ENCODE measurements at places on chromosomes 5 and 9.

- DNase-seq = no peak
Observed at GRCh38 chr9:94666364-94667099, 27.2 kb upstream of the FBP1 start.

GRCh38 chr9:34374905-34375552, 1.7 kb downstream of the MYORG start:
- DNase-seq = no peak

- no peak for DNase-seq
Observed at GRCh38 chr9:109328978-109329637, 8.2 kb upstream of the EPB41L4B start.

GRCh38 chr9:98732801-98733200, 24.1 kb upstream of the GABBR2 start:
- DNase-seq = no peak

GRCh38 chr5:135073761-135074345, 39.8 kb upstream of the PITX1 start:
- DNase-seq = no peak

- no peak for DNase-seq
Observed at GRCh38 chr9:70484232-70485130, 70.0 kb upstream of the KLF9 start.

DNA sequence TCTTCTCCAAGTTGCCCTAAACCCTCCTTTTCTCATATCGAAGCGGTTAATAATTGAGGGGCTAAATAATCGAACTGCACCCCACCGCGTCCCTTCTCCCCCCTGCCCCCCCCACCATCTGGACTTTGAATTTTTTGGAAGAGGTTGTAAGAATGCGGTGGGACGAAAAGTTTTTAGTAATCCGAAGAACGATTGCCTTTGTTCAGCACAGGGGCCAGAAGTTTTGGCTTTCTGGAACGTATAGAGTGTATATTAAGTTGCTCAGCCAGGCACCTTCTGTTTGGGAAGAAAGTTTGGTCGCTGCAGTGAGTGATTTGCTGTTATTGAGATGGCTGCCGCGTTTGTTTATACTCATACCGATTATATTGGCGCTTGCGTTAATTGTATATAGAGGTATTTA, 518 bp downstream of the ERBIN start:
- no peak for DNase-seq

GRCh38 chr9:7592321-7593316, 207.0 kb downstream of the DMAC1 start:
- DNase-seq = no peak

- DNase-seq = no peak
Observed at GRCh38 chr5:177435847-177436536, 9.5 kb downstream of the GRK6 start.

DNA sequence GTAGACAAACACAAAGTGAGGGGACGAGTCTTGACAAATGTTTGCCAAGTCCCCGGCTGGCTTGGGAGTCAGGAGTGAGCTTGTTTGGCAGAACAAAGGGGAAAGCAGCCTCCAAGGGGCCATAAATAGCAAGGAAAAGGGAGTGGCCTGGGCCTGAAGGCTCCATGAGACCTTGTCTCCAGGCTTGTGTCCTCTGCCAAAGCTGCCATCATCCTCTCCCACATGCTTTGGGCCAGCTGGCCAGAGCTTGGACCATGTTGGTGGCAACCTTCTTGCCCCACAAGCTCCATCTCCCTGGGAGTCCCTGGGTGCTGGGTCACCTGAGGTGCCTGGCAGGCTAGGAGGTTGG, 13.3 kb upstream of the PITX1 start:
- DNase-seq = no peak

DNA sequence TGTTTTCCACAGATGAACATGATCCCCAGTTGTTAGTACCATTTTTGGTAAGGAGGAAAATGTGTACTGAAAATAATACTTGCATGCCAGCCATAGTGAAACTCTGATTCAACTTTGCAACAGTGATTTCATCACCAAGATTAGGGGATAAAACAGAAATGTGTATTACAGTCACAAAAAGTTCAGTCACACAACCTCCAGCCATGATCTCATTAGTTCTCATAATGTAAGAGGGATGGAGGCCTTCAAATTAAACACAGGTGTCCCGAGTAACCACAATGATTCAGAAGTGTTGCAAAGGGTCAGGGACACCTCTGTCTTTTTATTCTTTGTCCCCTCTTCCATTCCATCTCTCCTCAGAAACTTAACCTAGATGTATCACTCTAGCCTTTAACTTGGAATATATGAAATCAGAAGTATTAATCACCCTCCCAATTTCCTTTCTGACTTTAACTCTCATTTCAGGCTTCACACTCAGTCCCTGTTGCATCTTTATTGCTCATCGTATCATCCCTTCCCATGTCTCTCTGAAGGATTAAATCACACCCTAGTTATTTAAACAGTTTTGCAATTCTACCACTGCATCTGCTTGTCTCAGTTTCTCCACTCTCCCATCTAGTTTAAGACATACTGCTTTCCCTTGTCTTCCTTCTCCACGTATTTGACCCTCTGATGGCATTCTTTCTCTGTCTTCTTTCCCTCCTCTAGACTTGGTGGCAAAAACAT, 291.2 kb downstream of the ADAMTS6 start:
- no peak for DNase-seq

DNA sequence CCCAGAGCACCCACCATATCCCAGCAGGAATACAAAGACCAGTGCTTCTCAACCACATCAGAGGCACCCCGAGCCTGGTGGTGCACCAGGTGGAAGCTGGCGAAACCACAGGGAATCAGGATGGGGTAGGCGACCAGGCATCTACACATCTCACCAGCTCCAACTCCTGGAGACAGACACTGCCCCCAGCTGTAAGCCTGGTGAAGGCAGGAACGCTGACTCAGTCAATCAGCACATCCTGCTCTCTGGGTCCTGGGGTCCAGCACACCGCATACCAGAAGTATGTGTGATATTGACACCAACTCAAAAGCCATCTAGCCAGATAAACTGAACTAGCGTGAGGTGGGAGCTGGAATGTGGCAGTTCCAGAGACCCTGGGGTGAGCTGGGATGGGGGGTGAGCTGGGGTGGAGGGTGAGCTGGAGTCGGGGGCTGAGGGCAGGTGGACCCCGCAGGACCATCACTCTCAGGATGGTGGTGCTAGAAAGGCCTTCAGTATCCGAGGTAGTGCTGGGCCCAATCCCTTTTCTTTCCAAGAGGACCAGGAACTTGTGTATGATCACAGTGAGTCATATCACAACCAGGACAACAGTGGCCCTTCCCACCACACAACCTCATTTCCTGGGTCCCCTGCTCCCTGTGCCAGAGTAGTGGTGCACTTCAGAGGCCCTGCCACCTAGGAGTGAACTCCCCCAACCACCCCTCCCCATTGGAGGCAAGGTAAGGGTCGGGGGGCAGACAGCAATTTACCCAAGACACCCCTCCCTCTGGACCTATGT, 2.5 kb downstream of the DBN1 start:
- DNase-seq = no peak

- no peak for DNase-seq
Observed at GRCh38 chr5:74294231-74294705, 346.3 kb downstream of the ENC1 start.

- DNase-seq = no peak
Observed at GRCh38 chr5:68898951-68899471, 194.8 kb upstream of the SLC30A5 start.

GRCh38 chr9:78994471-78994870, 577.3 kb upstream of the TLE4 start:
- DNase-seq = no peak

- peak; percentile 20 for DNase-seq
Observed at GRCh38 chr5:34656700-34657273, 659 bp downstream of the RAI14 start.

- DNase-seq = no peak
Observed at GRCh38 chr5:151691706-151692105, 5.0 kb upstream of the SPARC start.

DNA sequence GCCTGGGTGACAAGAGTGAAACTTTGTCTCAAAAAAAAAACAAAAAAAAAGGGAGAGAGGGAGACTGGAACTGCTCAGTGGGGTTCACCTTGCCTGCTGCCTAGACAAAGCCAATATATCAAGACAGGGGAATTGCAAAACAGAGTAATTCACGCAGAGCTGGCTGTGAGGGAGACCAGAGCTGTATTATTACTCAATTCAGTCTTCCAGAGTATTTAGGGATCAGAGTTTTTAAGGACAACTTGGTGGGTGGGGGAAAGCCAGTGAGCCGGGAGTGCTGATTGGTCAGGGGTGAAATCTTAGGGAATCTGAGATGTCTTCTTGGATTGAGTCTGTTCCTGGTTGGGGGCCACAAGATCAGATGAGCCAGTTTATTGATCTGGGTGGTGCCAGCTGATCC, 25.6 kb upstream of the SPIN1 start:
- DNase-seq = no peak

DNA sequence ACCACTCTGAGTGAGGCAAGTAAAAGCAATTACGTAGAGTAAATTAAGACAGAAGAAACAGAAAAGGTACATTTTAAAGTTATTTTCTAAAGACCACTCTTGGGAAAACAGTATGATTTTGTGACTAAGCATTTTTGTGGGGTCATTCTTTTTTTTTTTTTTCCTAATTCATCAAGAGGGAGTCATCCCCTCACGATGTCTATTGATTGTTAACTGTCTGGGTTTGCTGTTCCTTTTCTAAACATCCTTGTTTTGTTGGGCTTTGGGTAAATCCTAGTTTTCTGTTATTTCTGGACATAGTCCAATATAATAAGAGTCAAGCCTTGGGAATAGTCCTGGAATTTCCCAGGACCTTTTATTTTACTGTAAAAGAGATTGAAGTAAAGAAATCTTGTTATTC, 63.8 kb downstream of the ANKRD55 start:
- DNase-seq = no peak

- no peak for DNase-seq
Observed at GRCh38 chr5:168375214-168375613, 83.8 kb downstream of the WWC1 start.

- no peak for DNase-seq
Observed at GRCh38 chr9:136303825-136304416, at the start of gene CCDC187. Gene CCDC187 (minus strand): TSS chr9:136304094. CDS start chr9:136303830, 264 bp downstream.

DNA sequence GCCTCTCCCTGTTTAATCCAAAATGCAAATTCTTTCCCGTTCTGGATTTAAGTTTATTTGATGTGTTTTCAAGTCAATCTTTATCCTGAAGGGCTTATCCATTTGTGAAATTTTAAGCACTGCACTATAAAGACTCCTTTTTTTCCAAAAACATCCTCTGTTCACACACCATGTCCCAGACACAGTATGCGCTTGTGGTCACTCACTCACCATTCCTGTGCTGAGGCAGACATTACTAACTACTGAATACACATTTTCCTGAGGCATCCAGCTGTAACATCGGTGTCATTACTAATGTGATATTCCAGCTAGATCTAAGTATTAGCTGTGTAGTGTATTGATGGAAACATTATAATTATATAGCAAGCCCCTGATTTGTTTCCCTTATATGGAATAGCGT, 298.4 kb downstream of the KCTD16 start:
- no peak for DNase-seq

DNA sequence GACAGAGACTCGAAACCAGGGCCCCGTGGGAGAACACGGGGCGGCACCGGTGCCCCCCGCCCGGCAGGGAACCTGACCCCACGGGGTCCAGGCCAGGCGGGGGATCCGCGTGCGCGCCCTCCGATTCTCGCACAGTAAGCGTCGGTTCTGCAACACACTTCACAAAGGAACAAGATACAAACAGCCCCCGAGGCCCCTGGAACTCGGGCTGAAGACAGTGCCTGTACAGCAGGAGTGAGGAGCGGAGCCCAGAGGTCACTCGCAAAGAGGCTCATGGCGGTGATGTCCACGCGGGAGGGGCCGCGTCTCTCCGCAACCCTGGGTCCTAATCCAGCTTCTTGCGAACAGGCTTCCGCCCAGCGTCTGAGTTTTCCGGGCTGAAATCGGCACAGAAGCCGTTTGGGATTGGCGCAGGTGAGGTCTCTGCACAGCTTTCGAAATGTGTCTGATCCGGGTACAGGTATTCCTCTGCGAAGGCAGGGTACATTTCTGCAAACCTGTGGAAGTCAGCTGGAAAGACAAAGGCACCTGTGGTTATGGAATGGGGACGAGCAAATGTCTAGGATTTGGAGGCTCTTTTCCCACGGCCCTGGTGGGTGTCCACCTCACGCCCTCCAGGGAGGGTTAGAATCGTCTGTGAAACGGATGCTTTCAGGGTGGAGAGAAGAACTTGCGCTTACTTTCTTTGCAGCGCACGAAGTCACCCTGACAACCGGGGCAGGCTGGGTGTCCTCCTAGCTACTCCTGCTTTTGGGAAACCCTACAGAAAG, 18.3 kb upstream of the SLC6A3 start:
- no peak for DNase-seq
